ENCODE measurements at places on chromosomes 2 and 18. TPM values are rescaled to one million over a fixed set of nuclear protein-coding genes. Genes with fewer than 3 reads are reported as not detected.
A peak's percentile ranks its signal among the peaks of the same experiment; 100 is the strongest.

DNA sequence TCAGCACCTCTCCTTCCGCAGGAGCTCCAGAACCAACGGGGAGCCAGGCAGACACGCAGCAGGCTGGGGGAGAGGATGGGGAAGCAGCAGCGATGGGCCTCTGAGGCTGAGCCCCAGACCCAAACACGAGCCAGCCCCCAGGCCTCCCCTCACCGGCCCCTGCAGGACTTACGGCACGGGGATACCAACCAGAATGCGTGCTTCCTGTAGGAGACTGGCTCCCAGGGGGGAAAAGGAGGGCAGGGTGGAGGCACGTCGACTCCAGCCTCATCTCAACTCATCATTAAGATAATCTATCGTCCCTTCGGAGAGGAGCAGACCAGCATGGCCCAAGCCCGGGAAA lies 495.1 kb upstream of the MYT1L start:
- H3K36me3 ChIP-seq: no peaks in the 10 kb centered on the region
- no peaks in the 10 kb centered on the region for H3K4me1 ChIP-seq
- no peak overlapping the region for H3K4me3 ChIP-seq
- DNase-seq: peak; percentile 49
- H3K27ac ChIP-seq: no peak overlapping the region

The VAMP5 gene
- total RNA-seq: 84.8 TPM

DNA sequence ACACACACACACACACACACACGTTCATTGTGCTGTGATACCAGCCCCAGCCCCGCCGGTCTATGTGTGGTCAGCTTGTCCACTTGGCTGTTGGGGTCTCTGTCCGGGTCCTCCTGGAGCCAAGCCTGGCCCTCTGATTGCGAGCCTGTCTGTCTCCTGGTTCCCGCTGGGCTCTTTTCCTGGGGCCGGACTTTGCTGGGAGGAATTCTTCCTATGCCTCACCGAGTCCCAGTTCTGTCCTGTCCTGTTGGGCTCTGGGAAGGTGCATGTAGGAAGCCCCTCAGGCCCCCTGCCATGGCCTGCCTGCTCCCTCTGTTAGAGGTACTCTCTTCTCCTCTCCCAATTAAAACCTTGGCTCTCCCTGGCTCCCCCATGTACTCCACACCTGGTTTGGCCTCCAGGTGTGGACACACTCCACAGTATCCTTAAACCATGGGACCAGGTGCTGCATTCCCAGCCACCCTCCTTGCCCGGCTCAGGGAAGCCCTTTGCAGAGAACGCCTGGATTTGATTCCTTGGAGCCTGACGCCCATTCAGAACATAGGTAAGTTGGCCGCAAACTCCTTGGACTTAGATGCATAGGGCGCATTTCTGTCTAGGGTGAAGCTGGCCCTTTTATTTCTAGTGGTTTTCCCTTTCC lies 42.3 kb downstream of the CABLES1 start:
- H3K4me3 ChIP-seq: no peak overlapping the region
- H3K27ac ChIP-seq: no peak overlapping the region
- no peak for DNase-seq
- H3K4me1 ChIP-seq: peaks cover 17% of the 10 kb centered on the region

- H3K4me3 ChIP-seq: no peak overlapping the region
- H3K36me3 ChIP-seq: no peaks in the 10 kb centered on the region
- H3K4me1 ChIP-seq: no peaks in the 10 kb centered on the region
- peaks cover 4% of the 10 kb centered on the region for H3K27me3 ChIP-seq
Measured at GRCh38 chr2:234544659-234545611, 48.1 kb upstream of the ARL4C start.

- H3K27ac ChIP-seq: peak overlapping the region; percentile 91
- peaks cover 54% of the 10 kb centered on the region for H3K4me1 ChIP-seq
- no peak for DNase-seq
- no peaks in the 10 kb centered on the region for H3K27me3 ChIP-seq
Measured at GRCh38 chr2:86035376-86035882, 70.3 kb downstream of the POLR1A start.

The ITPRIPL1 gene
- total RNA-seq: 1.3 TPM

DNA sequence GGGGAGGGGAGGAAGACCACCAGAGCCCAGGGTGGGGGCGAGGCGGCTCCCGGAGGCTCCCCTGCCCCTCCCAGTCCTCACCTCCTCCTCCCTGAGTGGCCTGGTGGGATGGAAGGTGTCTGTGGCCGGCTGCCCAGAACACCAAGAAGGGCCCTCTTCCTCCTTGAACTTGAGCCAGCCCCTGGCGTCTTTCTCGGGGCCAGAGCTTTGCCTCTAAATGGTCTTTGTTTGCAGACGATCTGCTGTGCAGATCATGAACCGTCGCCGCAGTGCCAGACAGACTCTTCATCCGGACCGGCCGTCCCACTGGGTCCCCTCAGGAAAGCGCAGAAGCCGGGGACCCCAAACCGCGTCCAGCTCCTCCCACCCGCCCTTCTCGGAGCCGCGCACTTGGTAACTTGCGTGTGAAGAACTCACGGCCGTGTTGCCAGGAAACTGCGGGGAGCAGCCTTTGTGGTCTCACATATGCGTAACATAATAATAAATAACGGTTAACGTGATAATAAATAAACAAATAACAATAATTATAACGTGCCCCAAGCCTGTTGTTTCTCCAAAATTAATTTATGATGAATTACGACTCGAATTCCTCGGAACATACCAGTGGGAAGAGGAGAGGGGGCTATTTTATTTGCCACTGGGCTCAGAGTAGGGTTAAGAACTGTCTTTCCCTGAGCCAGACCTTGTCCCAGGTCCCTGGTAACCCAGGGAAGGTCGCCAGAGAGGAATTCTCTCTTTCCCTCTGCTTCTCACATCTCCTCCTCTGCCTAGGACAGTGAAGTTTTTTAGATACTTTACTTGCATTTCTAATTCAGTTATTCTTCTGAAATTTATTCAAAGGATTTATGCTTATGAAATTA lies 41.0 kb downstream of the PTGR3 start:
- DNase-seq: no peak
- no peaks in the 10 kb centered on the region for H3K36me3 ChIP-seq
- H3K27me3 ChIP-seq: no peaks in the 10 kb centered on the region

The PLEKHB2 gene
- 73.9 TPM for total RNA-seq

- no peaks in the 10 kb centered on the region for H3K36me3 ChIP-seq
- H3K4me1 ChIP-seq: no peaks in the 10 kb centered on the region
- H3K27ac ChIP-seq: no peak overlapping the region
- no peak for DNase-seq
Measured at GRCh38 chr2:143529118-143529720, 400.0 kb downstream of the ARHGAP15 start.

The CTAGE1 gene
- total RNA-seq: not detected

DNA sequence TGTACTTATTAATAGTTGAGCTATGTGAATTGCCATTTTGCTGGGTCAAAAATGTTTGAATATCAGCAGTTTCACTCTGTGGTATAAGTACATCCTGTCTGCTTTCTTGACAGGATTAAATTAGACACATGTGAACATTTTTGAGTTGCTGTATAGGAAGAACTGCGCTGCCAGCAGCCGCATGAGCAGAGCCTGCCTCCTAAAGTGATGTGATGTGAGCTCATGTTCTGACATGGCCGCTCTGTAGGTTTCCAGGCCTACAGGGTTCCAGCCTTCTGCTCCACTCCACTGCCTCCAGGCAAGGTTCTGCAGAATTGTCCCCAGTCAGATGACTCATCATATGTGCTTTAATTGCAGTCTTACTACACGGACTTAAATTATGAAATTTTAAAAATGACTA lies 119.7 kb upstream of the NFATC1 start:
- H3K27ac ChIP-seq: no peak overlapping the region
- no peak for DNase-seq
- no peaks in the 10 kb centered on the region for H3K4me1 ChIP-seq
- no peak overlapping the region for H3K4me3 ChIP-seq
- peaks cover 24% of the 10 kb centered on the region for H3K36me3 ChIP-seq

GRCh38 chr18:57544936-57545660 lies 41.4 kb downstream of the FECH start:
- DNase-seq: no peak
- peaks cover 11% of the 10 kb centered on the region for H3K36me3 ChIP-seq
- no peaks in the 10 kb centered on the region for H3K27me3 ChIP-seq

The IL36A gene
- total RNA-seq: not detected

The TCF4 gene
- 143 TPM for total RNA-seq

GRCh38 chr2:2691419-2691818 lies 360.3 kb upstream of the MYT1L start:
- no peak overlapping the region for H3K27ac ChIP-seq
- peak; percentile 21 for DNase-seq
- no peaks in the 10 kb centered on the region for H3K4me1 ChIP-seq
- no peaks in the 10 kb centered on the region for H3K36me3 ChIP-seq
- H3K4me3 ChIP-seq: no peak overlapping the region
- H3K27me3 ChIP-seq: peaks cover 7% of the 10 kb centered on the region

The TXNDC2 gene
- 0.55 TPM for total RNA-seq

- no peak overlapping the region for H3K27ac ChIP-seq
- no peaks in the 10 kb centered on the region for H3K27me3 ChIP-seq
- no peak for DNase-seq
- no peaks in the 10 kb centered on the region for H3K36me3 ChIP-seq
- H3K4me3 ChIP-seq: no peak overlapping the region
Measured at GRCh38 chr2:191615596-191615995, 62.3 kb upstream of the NABP1 start.

- H3K4me3 ChIP-seq: no peak overlapping the region
- no peak overlapping the region for H3K27ac ChIP-seq
- H3K27me3 ChIP-seq: no peaks in the 10 kb centered on the region
- DNase-seq: no peak
- H3K4me1 ChIP-seq: peaks cover 6% of the 10 kb centered on the region
Measured at GRCh38 chr2:127392828-127393578, 5.2 kb upstream of the MAP3K2 start.

The NEURL3 gene
- 0.29 TPM for total RNA-seq

The ERMN gene
- total RNA-seq: 0.32 TPM

GRCh38 chr2:209316141-209316540 lies 107.7 kb upstream of the MAP2 start:
- H3K27ac ChIP-seq: no peak overlapping the region
- no peak for DNase-seq
- no peaks in the 10 kb centered on the region for H3K36me3 ChIP-seq
- H3K4me1 ChIP-seq: no peaks in the 10 kb centered on the region
- no peak overlapping the region for H3K4me3 ChIP-seq
- no peaks in the 10 kb centered on the region for H3K27me3 ChIP-seq

- H3K4me3 ChIP-seq: no peak overlapping the region
- no peak overlapping the region for H3K27ac ChIP-seq
- H3K36me3 ChIP-seq: no peaks in the 10 kb centered on the region
- H3K4me1 ChIP-seq: peaks cover 4% of the 10 kb centered on the region
- no peaks in the 10 kb centered on the region for H3K27me3 ChIP-seq
Measured at GRCh38 chr2:64485961-64486360, 32.0 kb downstream of the LGALSL start.

The ATOH8 gene
- 93.6 TPM for total RNA-seq

The CABYR gene
- total RNA-seq: 1.1 TPM

- H3K36me3 ChIP-seq: peaks cover 54% of the 10 kb centered on the region
- no peak overlapping the region for H3K27ac ChIP-seq
- DNase-seq: no peak
Measured at GRCh38 chr2:97774425-97774824, 61.0 kb downstream of the ZAP70 start.

DNA sequence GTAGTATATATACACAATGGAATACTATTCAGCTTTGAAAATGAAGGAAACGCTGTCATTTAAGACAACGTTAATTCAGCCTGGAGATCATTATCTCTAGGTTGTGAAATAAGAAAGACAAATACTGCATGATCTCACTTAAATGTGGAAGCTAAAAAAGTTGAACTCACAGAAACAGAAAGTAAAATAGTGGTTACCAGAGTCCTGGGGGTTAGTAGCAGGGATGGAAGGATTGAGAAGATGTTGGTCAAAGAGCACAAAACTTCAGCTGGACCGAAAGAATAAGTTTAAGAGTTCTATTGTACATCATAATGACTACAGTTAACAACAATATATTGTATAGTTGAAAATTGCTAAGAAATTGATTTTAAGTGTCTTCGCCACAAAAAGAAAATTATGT lies 670.3 kb downstream of the NR4A2 start:
- H3K27me3 ChIP-seq: no peaks in the 10 kb centered on the region
- H3K36me3 ChIP-seq: no peaks in the 10 kb centered on the region

DNA sequence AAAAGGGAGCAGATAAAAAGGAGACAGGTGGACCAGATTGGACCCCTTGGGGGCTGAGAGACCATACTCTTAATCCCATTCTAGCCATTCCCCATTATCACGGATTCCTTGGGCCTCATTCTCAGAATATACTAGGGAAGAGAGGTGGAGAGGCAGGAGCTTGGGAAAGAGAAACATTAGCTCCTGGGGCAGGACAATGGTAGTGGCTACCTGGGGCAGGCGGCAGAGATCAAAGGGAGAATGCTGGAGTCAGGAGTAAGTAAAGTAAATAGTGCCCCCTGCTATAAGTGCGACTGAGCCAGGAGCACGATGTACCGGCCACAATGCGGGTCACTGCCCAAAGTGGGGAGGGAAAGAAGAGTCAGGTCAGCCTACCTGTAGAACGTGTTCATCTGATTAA lies 20.4 kb upstream of the IHH start:
- H3K4me1 ChIP-seq: peaks cover 11% of the 10 kb centered on the region
- no peak for DNase-seq
- H3K27me3 ChIP-seq: no peaks in the 10 kb centered on the region
- no peak overlapping the region for H3K4me3 ChIP-seq

DNA sequence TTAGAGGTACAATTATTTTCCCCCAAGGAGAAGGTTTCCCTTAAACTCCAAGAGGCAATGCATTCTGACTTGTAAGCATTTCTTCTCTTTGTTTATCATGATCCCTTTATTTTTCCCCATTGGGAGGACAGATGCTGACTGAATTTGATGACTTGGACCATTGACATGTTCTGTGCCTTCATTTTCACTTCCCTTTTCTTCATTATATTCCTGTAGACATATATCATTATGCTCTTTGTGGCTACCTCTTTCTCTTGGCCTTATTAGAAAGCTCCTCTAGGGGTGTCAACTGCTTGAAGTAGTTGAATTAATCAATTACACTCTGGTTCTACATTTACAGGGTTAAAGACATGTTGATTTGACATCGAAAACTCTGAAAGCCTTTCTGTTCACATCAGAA lies 330.0 kb upstream of the DCC start:
- no peaks in the 10 kb centered on the region for H3K27me3 ChIP-seq
- H3K27ac ChIP-seq: no peak overlapping the region
- H3K4me1 ChIP-seq: no peaks in the 10 kb centered on the region
- DNase-seq: no peak

DNA sequence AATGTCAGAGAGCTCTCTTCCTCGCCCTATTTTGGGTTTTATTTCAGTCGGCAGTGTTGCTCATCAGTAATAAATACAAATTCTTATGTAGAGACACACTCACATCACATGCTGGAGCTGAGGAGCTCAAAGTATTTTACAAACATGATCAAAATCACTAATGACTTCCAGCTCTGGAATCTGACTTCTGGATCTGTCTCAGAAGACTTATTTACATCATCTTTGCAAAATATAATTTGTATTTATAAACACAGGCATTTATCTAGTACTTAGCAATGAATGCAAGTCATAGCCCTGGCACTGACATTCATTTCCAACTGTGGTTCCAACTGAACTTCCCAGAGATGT lies 327.1 kb downstream of the NCKAP5 start:
- DNase-seq: no peak
- no peaks in the 10 kb centered on the region for H3K27me3 ChIP-seq
- H3K4me3 ChIP-seq: peak overlapping the region; percentile 16

- H3K27me3 ChIP-seq: no peaks in the 10 kb centered on the region
- H3K4me1 ChIP-seq: no peaks in the 10 kb centered on the region
- H3K36me3 ChIP-seq: no peaks in the 10 kb centered on the region
- no peak overlapping the region for H3K27ac ChIP-seq
- H3K4me3 ChIP-seq: no peak overlapping the region
Measured at GRCh38 chr2:124254621-124255020, 229.5 kb downstream of the CNTNAP5 start.

- no peak overlapping the region for H3K27ac ChIP-seq
- H3K27me3 ChIP-seq: no peaks in the 10 kb centered on the region
- H3K36me3 ChIP-seq: no peaks in the 10 kb centered on the region
- H3K4me1 ChIP-seq: no peaks in the 10 kb centered on the region
- DNase-seq: no peak
Measured at GRCh38 chr2:213004197-213004821, 147.1 kb downstream of the IKZF2 start.

The MLPH gene
- 423 TPM for total RNA-seq
